ENCODE measurements at places on chromosomes 1 and 21.

DNA sequence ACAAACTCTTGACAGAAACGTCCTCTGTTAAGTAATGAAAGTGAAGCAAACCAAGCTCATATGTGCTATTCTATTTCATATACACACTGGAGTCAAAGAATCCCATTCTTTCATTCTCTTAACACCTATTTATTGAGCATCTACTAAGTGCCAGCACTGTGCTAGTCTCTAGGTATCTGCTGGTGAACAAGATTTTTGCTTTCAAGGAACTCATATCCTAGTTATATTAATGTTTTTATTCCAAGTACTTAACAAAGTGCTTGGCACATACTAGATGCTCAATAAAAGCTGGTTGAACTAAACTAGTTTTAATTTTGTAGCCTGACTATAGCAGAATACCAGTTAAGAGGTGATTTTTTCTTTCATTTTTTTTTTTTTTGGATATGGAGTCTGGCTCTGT, 3.6 kb upstream of the RNF2 start:
- DNase-seq = no peak

- no peak for DNase-seq
Measured at GRCh38 chr1:60797351-60797750, 285.0 kb upstream of the NFIA start.

DNA sequence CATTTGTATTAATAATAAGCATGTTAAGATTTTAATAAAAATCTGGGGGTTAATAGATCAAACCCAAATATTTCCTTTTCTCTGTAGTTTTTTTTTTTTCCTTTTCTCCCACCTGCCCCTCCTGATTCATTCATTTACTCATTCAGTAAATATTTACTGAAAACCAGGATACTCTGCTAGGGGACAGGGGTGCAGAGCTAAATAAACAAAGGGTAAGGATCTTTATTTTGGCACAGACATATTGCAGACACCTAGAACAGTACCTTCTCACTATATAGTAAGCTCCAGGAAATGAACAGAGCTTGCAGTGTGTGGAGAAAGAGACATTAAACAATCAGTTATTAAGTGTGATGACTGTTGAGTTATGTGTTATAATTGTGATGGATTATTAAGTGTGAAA, 60.9 kb downstream of the AK5 start:
- DNase-seq = no peak

DNA sequence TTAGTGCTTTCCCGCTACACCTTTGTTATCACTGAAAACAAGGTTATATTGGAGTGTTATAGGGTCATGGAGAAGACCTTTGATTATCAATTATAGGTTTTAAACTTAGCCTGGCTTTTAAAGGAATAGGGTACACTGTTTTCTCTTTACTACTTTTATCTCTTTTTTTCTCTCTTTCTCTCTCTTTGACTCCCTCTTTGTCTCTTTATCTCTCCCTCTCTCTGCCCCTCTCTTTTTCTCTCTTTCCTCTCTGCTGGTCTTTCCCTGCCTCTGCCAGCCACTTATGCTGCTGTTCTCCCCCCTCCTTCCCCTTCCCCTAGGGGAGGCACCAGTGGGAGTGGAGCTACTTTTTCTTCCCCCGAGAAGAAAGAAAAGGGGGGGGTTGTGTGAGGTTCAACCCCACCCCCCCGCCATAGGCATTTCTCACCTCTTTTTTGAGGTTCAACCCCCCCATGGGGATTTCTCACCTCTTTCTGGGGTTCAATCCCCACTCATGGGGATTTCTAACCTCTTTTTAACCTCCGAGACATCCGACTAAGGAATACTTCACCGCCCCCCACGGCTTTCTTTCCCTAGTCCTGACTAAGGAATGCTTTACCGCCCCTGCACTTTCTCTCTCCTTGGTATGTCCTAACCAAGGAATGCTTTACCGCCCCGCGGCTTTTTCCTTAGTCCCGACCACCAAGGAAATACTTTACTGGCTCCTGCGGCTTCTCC, 17.2 kb upstream of the ZBTB8B start:
- no peak for DNase-seq

DNA sequence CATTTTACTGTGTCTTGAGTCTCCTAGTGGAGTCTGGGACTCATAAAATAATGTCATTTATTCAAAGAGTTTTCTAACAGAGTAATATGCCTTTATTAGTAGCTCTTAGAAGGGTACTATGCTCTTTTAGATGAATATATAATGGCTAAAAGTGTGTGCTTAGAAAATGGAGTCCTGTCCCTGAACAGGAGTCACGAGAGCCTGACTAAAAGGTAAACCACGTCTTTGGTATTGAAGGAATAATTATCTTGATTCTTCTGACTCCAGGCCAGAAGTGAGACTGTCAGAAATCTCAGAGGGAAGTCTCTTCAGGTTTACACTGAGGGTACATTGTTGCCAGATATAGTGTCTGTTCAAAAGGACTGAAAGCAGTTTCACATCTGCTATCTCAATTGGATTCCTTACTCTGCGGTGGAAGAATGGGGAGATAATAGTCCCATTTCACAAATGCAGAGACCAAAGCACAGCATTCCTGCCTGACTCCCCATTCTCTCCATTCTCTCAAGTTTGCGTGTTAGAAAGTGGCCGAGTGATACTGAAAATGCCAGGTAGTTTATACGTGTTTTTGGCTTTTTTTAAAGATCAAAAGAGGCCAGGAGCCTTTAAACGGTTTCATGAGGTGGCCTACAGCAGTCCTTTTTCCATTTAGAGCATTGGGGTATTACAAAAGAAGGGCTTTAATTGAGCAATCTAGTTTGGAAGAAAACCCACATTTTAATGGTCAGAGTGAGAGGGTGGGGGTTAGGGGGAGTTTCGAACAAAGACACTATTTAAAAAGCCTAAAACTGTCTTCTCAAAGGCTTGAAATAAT, 176.6 kb downstream of the VPS13D start:
- no peak for DNase-seq

DNA sequence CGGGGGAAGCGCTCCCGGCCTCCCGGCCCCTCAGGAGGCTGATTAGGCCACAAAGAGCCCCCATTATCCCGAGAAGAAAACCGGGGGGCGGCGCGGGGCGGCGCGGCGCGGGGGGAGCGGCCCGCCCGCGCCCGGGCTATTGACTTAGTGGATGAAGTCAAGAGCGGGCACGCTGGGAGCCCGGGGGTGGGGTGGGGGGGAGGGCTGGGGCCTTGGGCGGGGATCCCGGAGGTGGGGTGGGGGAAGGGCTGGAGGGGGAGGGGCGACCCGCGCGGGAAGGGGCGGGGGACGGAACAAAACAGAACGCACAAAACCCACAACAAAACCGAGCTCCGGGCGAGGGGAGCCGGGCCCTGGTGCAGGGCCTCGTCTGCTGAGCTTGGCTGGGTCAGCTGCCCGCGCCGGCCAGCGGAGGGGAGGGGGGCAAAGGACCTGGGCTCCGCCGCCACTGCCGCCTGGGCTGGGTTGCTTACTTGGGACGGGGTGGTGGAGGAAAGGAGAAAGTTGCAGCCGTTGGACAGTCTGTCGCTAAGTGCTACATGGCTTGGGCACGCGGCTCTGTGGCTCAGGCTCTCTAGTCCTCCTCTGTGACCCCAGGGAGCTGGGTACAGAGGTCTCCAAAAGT, 16.3 kb downstream of the PAX7 start:
- no peak for DNase-seq

DNA sequence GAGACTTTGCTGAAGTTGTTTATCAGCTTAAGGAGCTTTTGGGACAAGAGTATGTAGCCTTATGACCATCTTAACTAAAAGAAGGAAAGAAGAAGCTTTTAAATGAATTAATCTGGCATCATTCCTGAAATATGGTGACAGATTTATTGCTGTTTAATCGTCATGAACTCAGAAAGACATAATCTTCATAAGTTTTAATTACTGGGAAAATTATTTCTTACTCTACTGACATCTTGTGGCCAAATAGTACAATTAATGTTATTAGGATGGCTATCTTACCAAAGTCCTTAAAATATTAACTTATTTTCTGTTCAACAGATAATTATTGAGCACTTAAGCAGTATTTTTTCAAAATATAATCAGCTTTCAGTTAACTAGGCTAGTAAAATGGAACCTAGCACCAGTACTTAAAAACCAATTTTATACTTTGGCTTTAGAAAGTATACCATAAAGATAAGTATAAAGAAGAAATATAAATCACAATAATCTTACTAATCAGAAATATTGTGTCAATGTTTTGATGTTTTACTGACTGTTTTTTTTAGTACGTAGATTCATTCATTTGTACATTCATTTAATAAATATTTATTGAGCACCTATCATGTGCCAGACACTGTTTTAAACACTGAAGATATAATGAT, 34.7 kb upstream of the GPR25 start:
- no peak for DNase-seq

DNA sequence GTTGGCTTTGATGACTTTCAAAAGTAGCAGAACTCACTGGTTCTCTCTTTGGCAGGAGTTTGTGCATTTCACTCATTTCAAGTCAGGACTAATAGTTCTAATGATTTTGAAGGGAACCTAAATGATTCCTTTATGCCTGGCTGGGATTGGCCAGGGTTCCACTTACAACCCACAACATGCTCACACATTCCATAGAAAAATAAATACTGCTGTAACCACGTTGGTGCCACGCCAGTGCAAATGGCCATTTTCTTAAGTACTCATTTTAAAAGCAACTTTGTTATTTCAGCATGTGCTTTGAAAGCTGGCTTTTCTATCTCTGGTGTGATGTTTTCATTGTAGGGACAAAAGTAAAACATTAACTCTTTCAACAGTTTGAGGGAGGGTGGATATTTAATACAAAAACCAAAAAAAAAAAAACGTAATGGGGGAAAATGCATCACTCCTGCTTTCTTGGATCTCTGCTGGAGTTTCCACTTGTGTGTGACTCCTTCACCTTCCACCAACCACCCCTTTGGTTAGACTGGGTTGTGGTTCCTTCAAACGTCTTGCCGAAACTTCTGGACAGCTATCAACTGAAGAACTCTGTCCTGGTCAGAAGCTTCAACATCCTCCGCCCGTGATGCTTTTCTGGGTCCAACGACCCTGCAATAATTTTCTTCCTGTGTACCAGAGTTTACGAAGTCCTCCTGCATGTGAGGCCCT, 300.4 kb upstream of the RUNX1 start:
- DNase-seq = no peak

DNA sequence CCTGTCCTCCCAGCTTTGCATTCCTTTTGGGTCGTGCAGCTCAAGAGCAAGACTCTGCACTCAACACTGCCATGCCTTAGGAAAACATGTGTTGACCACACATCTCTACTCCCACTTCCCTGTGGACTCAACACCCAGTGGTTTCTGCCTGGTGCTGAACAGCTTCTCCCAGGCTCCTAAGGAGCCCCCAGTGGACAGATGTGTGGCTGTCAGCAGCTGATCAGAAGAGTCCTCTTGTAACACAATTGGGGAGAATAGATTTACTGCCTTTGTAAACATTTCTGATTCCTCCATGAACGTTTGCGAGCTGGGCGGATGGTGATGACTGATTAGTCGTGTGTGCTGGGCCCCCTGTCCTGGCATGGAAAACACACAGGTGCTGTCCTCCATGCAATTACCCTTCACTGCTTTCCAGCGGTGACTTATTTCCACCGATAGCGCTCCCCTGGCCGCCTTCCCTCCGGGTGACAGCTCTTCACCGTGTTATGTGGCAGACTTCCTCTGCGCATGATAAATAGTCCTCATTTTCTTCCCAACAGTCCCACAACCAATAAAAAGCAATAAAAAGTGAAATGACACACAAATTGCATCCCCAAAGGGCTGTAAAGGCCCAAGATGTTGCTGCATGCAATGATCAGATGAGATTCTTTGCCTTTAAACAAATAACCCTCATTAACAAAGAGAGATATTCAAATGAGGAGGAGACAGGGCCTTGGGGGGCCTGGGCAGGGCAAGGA, 249.4 kb upstream of the AJAP1 start:
- no peak for DNase-seq

Measured in tibial nerve (tissue), 4 donors.